Inflammatory macrophage (primary cell): ENCODE measurements at places on chromosomes 5 and 9.
A peak's percentile ranks its signal among the peaks of the same experiment; 100 is the strongest.

- no peak for DNase-seq
Observed at GRCh38 chr5:61808091-61808490, 476.0 kb downstream of the ZSWIM6 start.

GRCh38 chr5:383621-384020, 59.4 kb upstream of the EXOC3 start:
- DNase-seq: no peak

GRCh38 chr5:123814801-123815470, 303.0 kb downstream of the CSNK1G3 start:
- no peak for DNase-seq

GRCh38 chr9:86122311-86122710, 23.0 kb upstream of the GOLM1 start:
- DNase-seq: no peak

DNA sequence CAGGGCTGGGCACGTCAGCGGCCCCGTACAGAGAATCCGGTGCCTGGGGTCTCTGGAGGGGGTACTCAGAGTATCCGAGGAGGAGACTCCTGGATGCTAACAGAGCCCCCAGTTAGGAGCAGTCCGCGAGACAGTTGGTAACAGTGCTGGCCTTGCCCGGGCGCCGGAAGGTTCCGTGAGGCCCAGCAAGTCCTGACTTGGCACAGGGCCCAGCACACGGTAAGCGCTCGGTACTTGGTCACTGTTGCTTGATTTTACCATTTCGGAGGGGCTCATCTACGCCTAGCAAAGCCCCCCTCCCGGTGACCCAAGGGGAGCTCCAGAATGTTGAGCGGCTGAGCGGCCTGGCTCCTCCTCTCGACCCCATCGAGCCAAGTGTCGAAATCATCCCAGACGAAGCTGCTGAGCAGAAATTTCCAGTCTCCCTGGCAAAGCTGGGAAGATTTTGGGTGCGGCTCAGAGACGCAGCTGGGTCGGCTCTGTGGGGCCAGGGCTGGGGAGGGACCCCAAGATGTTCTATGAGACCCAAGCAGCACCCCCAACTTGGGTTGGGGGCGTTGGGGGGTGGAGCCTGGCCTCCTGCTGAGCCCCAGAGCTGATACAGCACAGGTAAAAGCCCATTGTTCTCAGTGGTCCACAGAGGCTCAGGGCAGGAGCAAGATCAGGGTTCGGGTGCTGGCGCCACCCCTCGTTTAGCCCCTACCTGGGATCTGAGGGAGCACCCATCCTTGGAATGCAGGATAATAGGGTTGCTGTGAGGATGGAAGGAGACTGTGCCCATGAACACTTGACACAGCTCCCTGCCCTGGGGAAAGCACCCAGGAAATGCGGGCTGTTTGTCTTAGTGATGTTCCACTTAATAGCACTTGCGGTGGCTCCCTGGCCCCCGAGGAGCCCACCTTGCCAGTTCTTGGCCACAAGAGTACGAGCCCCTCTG, 137.2 kb downstream of the C9orf50 start:
- peak; percentile 71 for DNase-seq

GRCh38 chr9:70971723-70972122, 149.7 kb downstream of the TRPM3 start:
- no peak for DNase-seq

- DNase-seq: no peak
Observed at GRCh38 chr5:135556620-135557019, 20.9 kb upstream of the NEUROG1 start.

DNA sequence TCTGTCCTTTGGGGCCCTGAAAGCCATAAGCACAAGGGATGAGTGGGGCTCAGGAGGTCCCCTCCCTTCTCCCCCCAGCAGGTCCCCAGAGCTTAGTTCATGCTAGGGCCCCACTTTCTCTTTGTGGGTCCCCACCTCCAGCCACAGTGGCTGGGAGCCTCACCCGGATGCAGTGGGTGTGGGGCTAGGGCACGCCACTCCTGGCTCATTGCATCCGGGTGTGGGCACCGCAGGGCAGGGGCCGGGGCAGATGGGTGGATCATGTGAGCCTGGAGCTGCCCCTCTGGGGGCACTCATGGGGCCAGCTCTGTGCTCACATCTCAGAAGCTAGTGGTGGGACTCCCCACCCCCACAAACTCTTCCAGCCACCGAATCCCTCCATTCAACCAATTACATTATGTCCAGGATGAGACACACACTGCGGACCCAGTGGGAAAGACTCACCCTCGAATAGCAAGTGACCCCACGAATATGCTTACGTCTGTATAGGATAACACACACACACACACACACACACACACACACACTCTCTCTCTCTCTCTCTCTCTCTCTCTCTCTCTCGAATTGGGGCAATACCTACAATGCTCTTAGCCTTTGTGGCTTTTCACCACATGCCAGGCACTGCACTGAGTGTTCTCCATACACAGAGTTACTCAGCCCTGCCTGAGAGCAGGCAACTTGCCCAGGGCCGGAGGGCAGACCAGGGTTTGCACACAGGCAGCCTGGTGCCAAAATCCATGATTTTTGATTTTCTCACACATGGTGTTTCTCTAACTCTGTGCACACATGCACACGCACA, 16.8 kb upstream of the PHYKPL start:
- peak; percentile 35 for DNase-seq

GRCh38 chr5:52339285-52339684, 448.4 kb upstream of the ITGA1 start:
- DNase-seq: no peak

DNA sequence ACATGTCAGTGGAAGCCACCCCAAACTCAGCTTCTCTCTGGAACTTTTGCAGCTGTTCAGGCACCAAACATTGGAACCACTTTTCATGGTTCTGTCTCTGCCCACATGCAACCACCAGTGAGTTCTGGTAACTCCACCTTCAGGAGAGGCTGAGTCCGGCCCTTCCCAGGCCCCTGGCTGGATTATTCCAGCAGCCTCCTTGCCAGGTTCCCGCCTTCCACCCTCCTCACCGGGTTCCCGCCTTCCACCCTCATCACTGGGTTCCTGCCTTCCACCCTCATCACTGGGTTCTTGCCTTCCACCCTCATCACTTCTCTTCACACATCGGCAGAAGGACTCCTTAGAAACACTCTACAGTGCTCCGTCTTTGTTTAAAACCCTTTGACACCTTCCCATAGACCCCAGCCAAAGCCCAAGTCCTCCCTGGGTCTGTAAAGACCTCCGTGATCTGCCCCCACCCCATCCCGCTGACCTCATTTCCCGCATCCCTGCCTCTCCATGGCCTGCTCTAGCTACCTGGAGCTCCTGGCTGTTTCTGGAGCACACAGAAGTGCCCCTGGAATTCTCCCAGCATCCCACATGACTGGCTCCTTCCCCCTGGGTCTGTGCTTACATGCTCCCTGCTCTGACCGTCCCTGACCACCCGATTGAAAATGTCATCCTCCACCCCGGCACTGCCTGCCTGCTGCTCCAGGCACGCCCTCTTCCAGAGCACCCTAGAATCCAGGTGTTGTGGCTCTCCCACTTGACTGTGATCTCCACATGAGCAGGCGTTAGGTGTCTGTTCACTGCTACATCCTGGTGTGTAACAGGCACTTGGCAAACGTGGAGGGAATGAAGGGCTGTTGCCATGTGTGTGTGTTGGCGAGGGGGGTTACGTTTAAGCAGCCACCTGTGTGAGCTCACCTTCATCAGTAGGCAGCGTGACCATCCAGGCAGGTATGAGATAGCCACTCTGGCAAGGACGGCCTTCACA, 17.7 kb downstream of the ROPN1L start:
- no peak for DNase-seq

DNA sequence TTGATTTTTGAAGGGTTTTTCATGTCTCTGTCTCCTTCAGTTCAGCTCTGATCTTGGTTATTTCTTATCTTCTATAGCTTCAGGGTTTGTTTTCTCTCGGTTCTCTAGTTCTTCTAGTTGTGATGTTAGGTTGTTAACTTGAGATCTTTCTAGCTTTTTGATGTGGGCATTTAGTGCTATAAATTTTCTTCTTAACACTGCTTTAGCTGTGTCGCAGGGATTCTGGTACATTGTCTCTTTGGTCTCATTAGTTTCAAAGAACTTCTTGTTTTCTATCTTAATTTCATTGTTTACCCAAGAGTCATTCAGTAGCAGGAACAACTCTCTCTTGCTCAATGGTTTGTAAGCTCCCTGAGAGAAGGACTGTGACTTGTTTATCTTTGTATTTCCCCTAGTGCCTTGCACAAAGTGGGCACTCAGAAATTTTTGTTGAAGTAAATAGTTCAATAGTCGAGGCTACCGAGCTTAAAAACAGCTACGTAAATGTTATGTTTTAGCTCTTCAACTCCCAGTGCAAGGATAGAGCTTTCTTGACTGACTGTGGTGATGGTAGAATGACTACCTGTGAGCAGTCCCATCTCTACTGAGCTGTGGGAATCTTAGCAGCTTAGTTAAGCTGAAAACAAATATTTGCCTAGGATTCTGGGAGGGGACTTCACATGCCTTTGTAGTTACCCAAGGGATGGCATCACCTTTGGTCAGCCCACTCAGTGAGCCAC, 225.8 kb upstream of the ELL2 start:
- DNase-seq: no peak

GRCh38 chr5:10678244-10678643, 82.8 kb downstream of the DAP start:
- no peak for DNase-seq

- DNase-seq: no peak
Observed at GRCh38 chr9:93960971-93961841, 6.1 kb upstream of the BARX1 start.

DNA sequence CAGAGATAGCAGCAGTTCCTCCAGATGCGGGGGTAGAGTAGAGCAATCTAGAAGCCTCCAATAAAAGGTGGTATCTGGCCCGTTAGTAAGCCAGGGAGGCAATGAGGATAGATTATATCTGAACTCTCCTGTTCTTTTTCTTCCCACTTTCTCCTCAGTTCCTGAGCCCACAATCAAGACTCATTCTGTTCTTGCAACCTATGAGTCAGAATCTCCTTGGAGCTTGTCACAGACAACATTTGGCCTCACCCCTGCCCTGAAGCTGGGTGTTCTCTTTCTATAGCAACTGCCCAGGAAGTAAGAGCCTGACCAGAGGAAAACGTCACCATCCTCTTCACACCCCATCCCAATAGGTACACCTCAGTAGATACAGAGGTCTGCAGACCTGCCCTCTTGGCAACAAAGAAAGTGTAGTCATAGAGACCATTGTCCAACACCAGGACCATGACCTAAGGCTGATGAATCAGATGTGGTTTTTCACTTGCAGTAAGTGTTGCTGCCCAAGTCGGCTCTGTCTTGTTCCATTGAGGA, 76.3 kb upstream of the PCA3 start:
- peak; percentile 53 for DNase-seq

DNA sequence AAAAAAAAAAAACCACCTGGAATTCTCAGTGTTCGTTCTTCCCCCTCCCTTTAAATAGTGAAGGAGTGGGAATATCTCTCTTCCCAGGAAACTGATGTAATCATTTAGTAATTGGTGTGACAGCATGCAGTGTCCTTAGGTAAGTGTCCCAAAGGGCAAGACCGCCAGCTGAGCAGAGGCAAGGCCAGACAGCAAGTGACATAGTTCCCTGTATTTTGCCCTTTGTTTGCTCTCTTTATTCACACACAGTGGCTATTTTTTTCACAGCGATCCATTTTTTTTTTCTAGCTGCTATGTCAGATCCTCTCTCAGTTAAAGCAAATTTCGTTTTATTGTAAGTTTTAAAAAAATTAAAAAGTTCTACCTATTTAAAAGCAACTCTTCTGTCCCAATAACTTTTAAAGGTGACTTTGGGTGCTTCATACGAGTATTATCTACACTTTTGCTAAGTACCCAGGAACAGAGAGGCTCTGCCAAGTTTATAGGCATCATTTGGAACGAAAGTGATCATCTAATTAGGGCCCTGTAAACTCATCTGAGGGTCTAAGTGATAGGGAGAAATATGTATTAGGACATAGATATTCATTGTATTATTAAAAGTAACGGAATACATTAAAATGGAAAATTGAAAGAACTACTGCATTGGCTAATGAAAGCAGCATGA, 98.2 kb upstream of the ALDH1A1 start:
- no peak for DNase-seq

- DNase-seq: no peak
Observed at GRCh38 chr5:150404941-150405816, 7.5 kb downstream of the CD74 start.

DNA sequence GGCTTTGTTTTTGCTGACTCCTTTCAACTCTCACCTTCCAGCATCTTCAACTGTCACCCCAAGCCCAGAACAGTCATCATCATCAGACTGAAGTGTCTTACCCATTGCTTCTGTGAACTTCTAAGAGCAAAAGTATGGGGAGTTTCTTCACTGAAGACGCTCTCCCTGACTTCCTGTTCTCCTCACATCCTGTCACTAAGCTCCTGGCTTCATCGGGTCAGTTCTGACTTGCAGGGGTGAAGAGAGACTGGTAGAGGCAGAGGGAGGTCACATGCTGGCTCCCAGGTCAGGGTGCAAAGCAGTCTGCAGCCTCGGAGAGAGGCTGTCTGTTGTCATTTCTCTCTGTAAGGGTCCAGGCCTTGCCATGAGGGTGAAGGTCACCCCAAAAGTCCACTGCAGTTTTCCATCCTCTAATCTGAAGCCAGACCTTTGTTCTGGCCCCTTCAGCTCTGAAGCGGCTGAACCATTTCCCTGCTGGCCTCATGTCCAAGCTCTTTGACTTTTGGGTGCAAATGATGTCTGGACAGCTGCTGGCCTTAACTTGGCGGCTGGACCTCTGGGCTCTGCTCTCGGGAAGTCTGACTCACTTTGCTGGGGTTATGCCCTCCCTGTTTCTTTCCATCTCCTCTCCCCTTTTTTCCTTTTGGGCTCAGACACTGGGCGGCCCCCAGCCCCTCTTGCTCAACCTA, 305.0 kb downstream of the RAB3C start:
- no peak for DNase-seq

- DNase-seq: peak; percentile 19
Observed at GRCh38 chr9:33472881-33473615, 676 bp downstream of the NOL6 start.

DNA sequence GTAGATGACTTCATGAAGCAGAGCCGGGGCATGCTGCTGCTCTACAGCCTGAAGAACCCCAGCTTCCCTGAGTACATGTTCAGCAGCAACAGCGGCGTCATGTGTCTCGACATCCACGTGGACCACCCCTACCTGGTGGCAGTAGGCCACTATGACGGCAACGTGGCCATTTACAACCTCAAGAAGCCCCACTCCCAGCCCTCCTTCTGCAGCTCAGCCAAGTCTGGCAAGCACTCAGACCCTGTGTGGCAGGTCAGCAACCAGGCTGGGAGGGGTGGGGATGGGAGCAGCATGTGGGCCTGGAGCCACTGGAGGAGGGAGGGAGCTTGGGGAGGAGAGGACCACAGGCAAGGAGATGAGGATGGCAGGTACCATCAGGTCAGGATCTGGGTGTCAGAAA, 16.2 kb downstream of the ENHO start:
- no peak for DNase-seq

- DNase-seq: no peak
Observed at GRCh38 chr5:80988419-80988935, 28.3 kb downstream of the RASGRF2 start.

- no peak for DNase-seq
Observed at GRCh38 chr9:99966716-99967115, 60.3 kb downstream of the STX17 start.

DNA sequence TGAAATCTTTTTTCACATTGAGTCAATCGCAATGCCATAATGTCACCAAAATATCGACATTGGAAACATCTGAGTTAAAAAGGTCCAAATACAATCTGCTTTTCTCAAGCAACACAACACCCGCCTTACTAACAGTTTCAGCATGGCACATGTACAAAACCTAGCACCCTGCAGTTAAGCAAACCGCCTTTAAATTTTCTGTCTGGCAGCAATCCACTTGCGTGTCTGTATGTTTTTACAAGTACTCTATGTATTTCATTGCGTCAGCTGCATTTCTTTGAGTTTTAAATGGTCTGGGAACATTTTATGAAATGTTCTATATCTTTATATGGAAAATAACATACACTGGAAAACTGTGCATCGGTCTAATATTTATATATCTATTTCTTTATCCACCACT, 134.6 kb downstream of the DENND1A start:
- DNase-seq: no peak
